Activated naive CD8-positive, alpha-beta T cell treated with anti-CD3 and anti-CD28 coated beads, Interleukin-2, amount 50 U/mL, for 24 hours (primary cell): ENCODE measurements at places on chromosomes 11 and 22.

- no peak for DNase-seq
These were observed 25.1 kb upstream of the GUCY1A2 start for GRCh38 chr11:107043242-107044006.

GRCh38 chr11:133945087-133945974 lies 11.4 kb downstream of the IGSF9B start:
- peak; percentile 85 for DNase-seq

GRCh38 chr11:68503792-68504191 lies 43.2 kb downstream of the PPP6R3 start:
- no peak for DNase-seq

DNA sequence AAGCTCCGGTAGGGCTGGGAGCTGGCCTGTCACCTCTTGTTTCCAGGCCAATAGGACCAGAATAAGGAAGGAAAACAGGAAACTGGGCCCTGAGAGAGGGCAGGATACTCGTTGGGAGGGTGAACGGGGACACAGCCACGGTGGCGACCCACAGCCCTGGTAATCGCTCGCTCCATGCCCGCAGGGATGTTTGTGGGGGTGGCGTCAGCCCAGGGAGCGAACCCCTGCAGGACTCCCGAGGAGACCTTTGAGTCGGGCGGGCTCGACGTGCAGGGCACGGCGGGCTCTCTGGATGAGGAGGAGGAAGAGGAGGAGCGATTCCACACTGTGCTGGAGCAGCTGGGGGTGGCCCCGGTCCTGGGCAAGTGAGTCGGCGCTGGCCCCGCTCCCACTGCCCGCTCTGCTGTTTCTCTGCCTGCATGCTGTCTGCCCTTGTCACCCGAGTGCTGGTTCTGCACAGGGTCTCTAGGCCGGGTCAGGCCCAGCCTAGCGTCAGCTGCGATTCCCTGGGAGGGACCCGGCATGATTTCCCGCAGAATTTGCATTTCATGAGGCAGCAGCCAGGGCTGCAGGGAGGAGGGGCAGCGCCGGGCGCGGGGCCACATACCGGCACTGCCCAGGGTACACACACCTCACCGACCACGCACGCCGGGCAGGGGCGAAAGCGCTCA lies 1.6 kb downstream of the CRACR2B start:
- no peak for DNase-seq

GRCh38 chr11:12079726-12080556 lies 30.4 kb upstream of the MICAL2 start:
- no peak for DNase-seq

DNA sequence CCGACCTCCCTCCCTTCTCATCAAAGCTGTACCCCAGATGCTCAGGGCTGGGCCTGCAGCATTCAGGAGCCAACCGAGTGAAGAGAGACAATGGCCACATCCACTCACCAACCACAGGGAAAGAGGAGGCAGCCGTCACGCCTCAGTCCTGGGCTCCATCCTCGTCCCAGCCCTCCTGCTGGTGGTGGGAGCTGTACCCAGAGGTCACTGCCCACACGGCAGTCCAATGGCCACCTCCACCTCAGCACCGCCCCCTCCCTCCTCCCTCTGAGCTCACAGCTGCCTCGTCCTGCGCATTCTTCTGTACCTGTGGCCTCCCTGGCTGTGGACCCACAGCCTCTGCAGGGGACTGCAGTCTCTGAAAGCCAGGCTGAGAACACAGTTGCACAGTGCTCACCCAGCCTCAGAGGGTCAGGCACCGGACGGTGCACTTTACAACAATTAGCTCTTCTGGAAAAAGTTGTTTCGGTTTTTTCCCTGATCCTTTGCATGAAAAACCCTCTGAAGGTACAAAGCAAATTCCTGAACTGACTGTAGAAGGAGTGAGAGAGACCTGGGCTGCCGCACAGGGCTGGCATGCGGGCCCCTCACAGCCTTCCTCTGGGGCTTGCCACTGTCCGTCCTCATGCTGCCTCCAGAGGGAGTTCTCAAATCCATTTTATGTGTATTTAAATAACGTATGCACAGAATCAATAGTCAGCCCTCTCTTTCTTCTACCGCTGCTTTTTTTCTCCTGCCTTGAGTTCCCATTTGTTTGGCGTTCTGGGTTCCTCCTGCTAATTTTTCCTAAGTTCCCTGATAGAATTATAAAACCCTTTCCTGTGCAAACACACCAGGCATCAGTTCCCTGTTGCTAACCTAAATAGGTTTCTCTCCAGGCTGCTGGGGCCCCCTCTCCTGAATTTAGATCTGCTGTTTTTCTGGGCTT lies 52.7 kb downstream of the PHF21B start:
- no peak for DNase-seq
